ENCODE measurements at places on chromosomes 5 and 9. TPM values are rescaled to one million over a fixed set of nuclear protein-coding genes. Genes with fewer than 3 reads are reported as not detected.
A peak's percentile ranks its signal among the peaks of the same experiment; 100 is the strongest.

Gene TMEM174
- not detected for total RNA-seq

Gene PPIC
- total RNA-seq, result 21.6 TPM

DNA sequence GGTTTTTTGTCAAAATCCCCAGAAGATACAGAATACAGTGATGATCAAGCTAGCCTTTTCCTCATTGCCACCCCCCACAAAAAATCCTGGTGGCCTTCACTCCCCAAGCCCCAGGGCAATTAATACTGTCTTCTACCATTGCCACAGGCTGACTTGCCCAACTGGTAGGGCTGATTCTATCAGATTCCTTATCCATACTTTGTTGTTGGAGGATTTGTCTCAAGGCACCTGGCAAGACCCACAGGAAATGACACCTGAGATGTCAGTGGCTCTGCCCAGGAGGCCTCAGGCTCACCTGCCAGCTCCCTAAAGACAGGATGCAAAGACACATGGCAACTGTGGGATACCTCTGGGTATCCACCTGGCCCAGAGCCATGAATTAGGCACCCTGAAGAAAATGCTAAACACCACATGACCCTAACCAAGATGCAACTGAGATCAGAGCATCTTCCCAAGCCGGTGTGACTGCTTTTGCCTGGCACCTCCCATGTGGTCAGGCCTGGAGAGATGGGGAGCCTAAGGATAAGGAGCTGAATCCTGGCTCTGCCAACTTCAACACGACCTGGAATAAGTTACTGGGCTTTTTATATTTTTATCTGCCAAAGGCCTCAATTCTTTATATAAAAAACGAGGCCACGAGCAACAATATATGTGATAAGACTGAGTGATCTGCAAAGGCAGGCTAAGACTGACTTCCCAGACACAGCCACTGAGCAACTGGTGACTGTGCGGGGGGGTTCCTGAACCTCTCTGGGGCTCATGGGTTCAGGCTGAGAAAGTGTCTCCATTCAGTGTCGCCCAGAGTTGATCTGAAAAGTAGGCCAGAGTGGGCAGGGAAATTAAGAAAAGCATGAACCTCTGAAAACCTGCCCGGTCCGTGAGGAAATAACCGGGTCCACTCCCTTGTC, 944 bp downstream of the ATOX1 start:
- no peak for DNase-seq
- no peaks in the 10 kb centered on the region for H3K27me3 ChIP-seq
- H3K36me3 ChIP-seq, result no peaks in the 10 kb centered on the region
- H3K4me1 ChIP-seq, result peaks cover 32% of the 10 kb centered on the region
- H3K4me3 ChIP-seq, result peak overlapping the region; percentile 58
- H3K27ac ChIP-seq, result peak overlapping the region; percentile 93

DNA sequence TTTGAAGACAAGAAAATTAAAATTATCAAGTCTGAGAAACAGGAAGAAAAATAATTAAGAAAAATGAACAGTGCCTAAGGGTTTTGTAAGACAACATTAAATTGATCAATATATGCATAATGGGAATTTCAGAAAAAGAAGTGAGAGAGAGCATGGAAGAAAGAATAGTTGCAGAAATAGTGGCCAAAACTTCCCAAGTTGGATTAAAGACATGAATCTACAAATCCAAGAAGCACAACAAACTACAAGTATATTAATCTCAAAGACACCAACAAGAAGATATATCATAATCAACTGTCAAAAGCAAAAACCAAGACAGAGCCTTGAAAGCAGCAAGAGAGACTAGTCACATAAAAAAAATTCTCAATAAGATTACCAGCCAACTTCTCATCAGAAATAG, 488.0 kb downstream of the RASEF start:
- no peak for DNase-seq
- H3K36me3 ChIP-seq, result no peaks in the 10 kb centered on the region
- H3K4me1 ChIP-seq, result no peaks in the 10 kb centered on the region
- no peak overlapping the region for H3K4me3 ChIP-seq
- H3K27ac ChIP-seq, result no peak overlapping the region

Gene KCNMB1
- 4.9 TPM for total RNA-seq

GRCh38 chr5:172919525-172920446, 39.4 kb upstream of the RPL26L1 start:
- DNase-seq, result no peak
- H3K36me3 ChIP-seq, result no peaks in the 10 kb centered on the region

- H3K4me3 ChIP-seq, result no peak overlapping the region
- H3K4me1 ChIP-seq, result no peaks in the 10 kb centered on the region
- no peaks in the 10 kb centered on the region for H3K27me3 ChIP-seq
- H3K36me3 ChIP-seq, result no peaks in the 10 kb centered on the region
These were observed 234.6 kb downstream of the FSTL4 start for GRCh38 chr5:133377736-133378135.

Measured in vagina (tissue), 2 donors.